ENCODE measurements at places on chromosomes 7 and 10.

- no peak for DNase-seq
These were observed 336.3 kb upstream of the MAGI2 start for GRCh38 chr7:79789584-79790345.

DNA sequence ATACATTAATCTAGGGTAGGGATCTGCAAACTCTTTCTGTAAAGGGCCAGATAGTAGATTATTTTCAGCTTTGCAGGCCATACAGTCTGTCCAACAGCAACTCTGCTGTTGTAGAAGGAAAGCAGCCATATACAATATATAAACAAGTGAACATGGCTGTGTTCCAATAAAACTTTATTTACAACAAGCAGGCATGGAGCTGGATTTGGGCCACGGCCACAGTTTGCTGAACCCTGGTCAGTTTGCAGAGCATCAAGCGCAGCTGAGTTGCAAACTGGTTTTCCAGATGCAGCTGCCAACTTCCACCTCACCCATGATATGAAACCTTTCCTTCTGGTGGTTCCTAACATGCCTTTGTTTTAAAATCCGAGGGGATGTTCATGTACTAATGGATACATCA lies 310.4 kb upstream of the NFE2L3 start:
- DNase-seq = no peak

DNA sequence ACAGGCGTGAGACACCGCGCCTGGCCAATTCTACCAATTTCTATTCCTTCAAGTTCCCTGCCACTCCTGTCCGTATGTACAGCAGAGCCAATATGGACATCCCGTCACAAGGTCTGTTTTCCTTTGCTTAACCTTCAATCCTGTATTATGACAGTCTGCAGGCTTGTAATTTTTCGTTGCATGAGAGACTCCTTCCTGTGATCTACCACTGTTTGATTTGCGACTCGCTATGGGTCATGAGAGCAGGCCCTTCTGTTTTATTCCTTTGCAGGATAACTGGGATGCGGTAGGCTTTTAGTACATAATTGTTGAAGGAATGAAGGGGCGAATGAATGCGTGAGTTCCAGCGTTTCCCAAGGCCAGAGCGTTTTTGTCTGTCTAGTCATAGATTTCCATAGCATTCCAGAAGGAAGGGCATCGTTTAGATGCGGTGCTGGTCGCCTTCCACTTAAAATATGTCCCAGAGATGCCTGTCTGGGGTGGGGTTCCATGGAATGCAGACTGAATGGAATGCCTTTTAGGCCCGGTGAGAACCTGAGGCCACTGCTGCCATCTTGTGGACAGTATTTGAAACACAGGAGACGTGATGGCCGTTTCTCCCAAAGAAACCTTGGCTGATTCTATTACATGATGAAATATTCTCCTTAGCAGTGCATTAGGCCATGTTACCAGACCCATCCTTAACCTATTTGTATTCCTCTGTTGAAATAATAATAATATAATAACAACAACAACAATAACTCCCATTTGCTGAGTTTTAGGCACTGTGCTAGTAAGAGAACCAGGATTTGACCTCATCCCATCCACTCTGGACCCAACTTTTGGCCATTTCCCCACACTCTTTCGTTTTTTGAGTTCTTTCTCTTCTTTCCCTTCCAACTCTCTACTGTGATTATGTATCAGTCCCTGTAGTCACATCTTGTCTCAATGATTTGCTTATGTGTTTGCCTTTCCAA lies 193.2 kb downstream of the MYOF start:
- DNase-seq = peak; percentile 17

DNA sequence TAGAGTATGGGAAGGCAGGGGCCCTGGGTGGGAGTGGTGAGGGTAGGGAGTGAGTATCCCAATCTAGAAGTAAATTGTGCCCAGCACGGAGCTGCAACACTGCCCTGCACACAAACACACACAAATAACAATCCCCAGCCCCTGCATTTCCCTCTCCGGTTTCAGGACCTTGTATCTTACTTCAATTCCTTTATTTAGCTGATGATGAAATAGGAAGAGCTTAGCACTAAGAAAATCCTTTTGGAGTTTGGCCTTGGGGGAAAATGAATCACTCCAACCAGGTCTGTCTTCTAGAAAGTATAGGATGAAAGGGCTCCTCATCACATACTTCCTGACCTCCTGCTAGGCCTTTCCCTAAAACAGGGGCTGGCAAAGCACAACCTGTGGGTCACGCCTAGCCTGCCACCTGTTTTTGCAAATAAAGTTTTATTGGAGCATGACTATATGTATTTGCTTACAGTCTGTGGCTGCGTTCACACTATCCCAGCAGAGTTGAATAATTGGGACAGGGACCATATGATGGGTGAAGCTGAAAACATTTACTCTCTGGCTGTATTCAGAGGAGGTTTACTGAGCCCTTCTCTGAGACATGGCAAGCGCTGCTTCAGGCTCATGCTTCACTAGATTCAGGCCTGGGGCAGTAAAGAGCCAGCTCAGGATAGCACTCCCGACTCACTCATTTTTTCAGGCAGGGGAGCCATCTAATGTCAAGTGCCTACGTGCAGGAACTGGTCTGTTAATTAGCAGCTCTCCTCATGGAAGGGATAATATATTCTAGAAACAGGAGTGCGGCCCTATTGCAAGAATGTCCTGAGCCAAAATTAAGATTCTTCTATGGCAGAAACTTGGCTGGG lies 111.0 kb downstream of the EGFR start:
- DNase-seq = no peak

- no peak for DNase-seq
These were observed 66.3 kb downstream of the CREB5 start for GRCh38 chr7:28478656-28479055.

GRCh38 chr7:35721288-35721687 lies 26.4 kb upstream of the HERPUD2 start:
- DNase-seq = no peak
